ENCODE measurements at places on chromosomes 6 and 20.

DNA sequence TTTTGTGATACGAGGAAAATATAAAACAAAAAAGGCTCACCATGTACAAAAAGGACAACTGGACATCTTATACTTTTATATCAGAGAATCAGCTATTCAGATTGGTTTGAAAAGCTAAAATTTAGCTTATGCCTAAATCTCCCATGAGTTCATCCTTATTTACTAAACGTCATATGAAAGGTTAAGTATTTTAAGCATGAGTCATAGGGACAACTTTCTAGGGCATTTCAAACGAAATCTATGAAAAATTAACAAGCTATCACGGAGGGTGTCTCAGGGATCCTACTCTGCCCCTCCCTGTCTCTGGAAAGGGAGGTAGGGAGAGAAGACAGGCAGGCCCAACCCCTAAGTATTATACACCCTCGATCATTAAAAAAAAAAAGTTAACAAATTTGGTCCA, 124.1 kb upstream of the LOC128125822 start:
- no peaks in the 10 kb centered on the region for H3K27me3 ChIP-seq
- H3K27ac ChIP-seq = no peak overlapping the region
- H3K4me3 ChIP-seq = no peak overlapping the region
- no peaks in the 10 kb centered on the region for H3K4me1 ChIP-seq

- H3K27ac ChIP-seq = no peak overlapping the region
- DNase-seq = no peak
- H3K4me3 ChIP-seq = no peak overlapping the region
- H3K4me1 ChIP-seq = no peaks in the 10 kb centered on the region
- H3K27me3 ChIP-seq = no peaks in the 10 kb centered on the region
These were observed 73.8 kb upstream of the SCP2D1 start for GRCh38 chr20:18739751-18740166.

GRCh38 chr6:75499640-75500039, 6.0 kb upstream of the FILIP1 start:
- H3K4me1 ChIP-seq = no peaks in the 10 kb centered on the region
- H3K36me3 ChIP-seq = no peaks in the 10 kb centered on the region
- H3K27me3 ChIP-seq = no peaks in the 10 kb centered on the region
- H3K27ac ChIP-seq = no peak overlapping the region
- no peak for DNase-seq

- H3K36me3 ChIP-seq = no peaks in the 10 kb centered on the region
- H3K27me3 ChIP-seq = no peaks in the 10 kb centered on the region
- H3K4me3 ChIP-seq = no peak overlapping the region
- peaks cover 9% of the 10 kb centered on the region for H3K4me1 ChIP-seq
These were observed 238.9 kb downstream of the SLC24A3 start for GRCh38 chr20:19451231-19451922.

DNA sequence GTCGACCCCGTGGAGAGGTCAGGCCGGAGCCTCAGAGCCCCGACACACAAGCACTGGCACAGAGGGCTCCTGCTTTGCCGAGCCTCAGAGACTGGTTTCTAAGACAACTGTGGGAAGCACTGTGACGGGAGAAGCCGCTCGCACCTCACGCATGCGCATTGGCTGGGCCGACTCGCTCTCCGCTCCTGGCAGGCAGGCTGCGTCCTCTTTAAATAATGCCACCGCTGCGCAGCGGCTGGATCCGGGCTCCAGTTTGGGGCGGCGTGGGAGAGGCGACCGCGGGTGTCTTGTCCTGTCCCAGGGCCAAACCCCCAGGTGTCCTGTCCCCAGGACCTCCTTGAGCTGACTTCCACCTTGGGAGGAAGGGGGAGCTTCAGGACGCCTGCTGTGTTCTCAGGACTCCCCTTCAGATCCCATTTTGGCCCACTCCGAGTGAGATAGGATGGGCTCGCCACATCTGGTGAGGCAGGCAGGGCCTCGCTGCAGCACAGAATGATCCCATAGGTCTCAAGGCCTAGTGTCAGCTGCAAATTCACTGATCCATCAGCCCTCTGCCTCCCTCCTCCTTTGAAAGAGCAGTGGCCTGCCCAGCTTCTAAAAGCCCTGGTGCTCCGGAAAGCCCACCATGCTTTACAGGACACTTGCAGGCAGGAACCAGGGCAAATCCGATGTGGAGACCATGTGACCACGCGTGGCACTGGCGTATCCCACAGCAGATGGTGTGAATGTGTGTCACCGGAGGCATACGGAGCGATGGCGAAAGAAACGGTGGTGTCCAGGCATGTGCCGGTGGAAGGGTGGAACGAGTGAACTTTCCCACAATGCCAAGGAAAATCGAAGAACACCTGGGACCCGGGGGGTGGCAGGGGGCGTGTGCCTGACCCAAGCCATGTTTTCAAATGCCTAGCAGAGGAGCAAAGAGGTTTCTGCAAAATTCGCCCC, 169.3 kb upstream of the ZNF337 start:
- peak overlapping the region; percentile 43 for H3K4me3 ChIP-seq
- H3K27ac ChIP-seq = no peak overlapping the region
- DNase-seq = peak; percentile 92
- no peaks in the 10 kb centered on the region for H3K27me3 ChIP-seq
- H3K4me1 ChIP-seq = peaks cover 26% of the 10 kb centered on the region

DNA sequence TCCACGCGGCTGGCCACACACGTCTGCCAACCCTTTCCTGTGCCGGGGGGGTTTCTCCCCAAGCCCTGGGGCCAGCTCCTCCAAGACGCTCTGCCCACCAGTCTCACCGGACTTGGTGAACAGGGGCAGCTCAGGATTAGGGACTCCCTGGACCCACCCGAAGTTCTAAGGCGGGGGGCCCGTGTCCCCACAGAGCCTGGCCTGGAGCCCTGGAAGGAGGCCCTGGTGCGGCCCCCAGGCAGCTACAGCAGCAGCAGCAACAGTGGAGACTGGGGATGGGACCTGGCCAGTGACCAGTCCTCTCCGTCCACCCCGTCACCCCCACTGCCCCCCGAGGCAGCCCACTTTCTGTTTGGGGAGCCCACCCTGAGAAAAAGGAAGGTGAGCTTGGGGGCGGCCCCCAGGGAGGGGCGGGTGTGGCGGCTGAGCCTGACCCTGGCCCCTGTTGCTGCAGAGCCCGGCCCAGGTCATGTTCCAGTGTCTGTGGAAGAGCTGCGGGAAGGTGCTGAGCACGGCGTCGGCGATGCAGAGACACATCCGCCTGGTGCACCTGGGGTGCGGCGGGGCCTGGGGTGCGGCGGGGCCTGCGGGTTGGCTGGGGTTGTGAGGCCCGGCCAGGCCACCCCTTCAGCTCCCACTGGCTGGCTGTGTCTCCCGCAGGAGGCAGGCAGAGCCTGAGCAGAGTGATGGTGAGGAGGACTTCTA, 2.3 kb downstream of the SLC2A4RG start:
- peak overlapping the region; percentile 85 for H3K27ac ChIP-seq
- peaks cover 38% of the 10 kb centered on the region for H3K4me1 ChIP-seq
- H3K4me3 ChIP-seq = peak overlapping the region; percentile 66

Data from upper lobe of left lung (tissue), 6 donors.